Activated T-cell treated with anti-CD3 and anti-CD28 coated beads, Interleukin-2, amount 50 U/mL, for 4 hours (primary cell): ENCODE measurements at places on chromosomes 13 and 19.

GRCh38 chr19:51688671-51689571 lies 4.2 kb upstream of the SPACA6 start:
- DNase-seq = no peak

DNA sequence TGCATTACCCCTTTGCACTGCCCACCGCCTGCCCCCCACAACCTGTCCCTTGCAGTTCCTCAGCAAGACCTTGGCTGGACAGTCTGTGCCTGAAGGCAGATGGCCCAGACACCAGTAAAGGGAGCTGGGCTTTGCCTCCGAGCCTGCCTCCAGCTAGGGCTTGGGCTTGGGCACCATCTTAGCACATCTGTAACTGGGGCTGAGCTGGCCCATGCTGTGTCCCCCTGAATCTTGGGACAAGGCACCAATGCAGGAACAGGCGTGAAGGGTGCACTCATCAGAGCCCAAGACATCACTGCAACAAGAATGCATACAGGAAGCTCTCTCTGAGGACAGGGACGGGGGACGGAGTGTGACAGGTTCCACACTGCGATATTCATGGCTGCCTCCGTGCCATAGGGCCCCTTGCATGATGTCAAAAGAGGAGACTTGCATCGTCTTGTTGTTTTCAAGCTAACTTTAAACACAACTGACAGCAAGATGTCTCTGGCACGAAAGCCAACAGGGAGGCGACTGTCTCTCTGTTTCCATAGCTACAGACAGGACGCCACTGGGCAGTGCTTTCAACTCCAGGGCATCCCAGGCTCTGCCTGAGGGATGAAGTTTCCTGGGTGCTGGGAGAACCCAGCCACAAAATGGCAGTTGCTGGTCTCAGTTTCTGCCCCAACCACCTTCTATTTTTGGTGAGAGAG lies 8.7 kb upstream of the CHST8 start:
- DNase-seq = no peak

DNA sequence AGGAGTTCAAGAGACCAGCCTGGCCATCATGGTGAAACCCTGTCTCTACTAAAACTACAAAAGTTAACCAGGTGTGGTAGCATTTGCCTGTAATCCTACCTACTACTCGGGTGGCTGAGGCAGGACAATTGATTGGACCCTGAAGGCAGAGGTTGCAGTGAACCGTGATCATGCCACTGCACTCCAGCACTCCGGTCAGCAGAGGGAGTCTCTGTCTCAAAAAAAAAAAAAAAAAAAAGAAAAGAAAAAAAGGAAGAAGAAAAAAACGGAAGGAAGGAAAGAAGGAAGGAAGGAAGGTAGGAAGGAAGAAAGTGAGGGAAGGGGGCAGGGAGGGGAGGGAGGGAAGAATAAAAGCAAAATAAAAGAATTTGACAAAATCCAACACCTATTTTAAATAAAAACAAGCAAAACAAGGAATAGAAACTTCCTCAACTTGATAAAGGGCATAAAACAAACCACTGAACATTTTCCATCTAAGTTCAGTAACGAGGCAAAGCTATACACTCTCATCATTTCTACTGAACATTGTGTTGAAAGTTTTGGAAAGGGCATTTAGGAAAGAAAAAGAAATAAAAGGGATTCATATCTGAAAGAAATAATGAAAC lies 411.6 kb upstream of the SLITRK5 start:
- no peak for DNase-seq

- no peak for DNase-seq
Observed at GRCh38 chr13:29991343-29991742, 140.9 kb upstream of the UBL3 start.

- DNase-seq = no peak
Observed at GRCh38 chr13:103012646-103013045, 53.6 kb downstream of the SLC10A2 start.

GRCh38 chr19:53915000-53915399 lies 5.9 kb downstream of the CACNG7 start:
- no peak for DNase-seq

- no peak for DNase-seq
Observed at GRCh38 chr13:46666727-46667456, 113.9 kb downstream of the LRCH1 start.
